Stimulated activated CD8-positive, alpha-beta memory T cell treated with anti-CD3 and anti-CD28 coated beads, Interleukin-7, amount 100 ng/mL, for 4 hours (primary cell): ENCODE measurements at places on chromosomes 16 and 17.

DNA sequence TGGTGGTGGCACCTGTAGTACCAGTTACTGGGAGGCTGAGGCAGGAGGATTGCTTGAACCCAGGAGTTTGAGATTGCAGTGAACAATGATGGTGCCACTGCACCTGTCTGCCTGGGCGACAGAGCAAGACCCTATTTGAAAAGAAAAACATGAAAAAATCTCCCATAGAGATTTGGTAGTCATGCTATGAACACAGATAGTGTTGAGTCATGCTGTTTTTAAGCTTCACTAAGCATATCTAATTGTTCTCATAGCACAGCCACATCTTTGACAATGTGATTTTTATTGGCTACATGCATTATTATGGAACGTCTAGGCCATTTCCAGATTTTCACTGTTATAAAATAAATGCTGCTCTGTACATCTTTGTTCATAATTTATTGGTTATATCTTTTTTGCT is 6.0 kb downstream of the IL34 start:
- DNase-seq = no peak

GRCh38 chr16:48057048-48057447 is 98.7 kb downstream of the ABCC12 start:
- no peak for DNase-seq

- DNase-seq = no peak
These were observed 321.8 kb downstream of the HS3ST3B1 start for GRCh38 chr17:14622615-14623101.

GRCh38 chr17:39929646-39930407 is 2.3 kb downstream of the LRRC3C start:
- DNase-seq = no peak
